ELF-1 (cell line): ENCODE measurements at places on chromosomes 5 and 9.

DNA sequence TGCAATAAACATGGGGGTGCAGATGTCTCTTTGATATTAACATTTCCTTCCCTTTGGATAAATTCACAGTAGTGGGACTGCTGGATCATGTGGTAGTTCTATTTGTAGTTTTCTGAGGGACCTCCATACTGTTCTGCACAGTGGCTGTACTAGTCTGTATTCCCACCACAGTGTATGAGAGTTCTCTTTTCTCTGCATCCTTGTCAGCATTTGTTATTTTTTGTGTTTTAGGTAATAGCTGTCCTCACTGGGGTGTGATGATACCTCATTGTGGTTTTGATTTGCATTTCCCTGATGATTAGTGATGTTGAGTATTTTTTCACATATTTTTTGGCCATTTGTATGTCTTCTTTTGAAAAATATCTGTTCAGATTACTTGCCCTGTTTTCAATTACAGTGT, 562.5 kb downstream of the CSNK1G3 start:
- no peak for DNase-seq

DNA sequence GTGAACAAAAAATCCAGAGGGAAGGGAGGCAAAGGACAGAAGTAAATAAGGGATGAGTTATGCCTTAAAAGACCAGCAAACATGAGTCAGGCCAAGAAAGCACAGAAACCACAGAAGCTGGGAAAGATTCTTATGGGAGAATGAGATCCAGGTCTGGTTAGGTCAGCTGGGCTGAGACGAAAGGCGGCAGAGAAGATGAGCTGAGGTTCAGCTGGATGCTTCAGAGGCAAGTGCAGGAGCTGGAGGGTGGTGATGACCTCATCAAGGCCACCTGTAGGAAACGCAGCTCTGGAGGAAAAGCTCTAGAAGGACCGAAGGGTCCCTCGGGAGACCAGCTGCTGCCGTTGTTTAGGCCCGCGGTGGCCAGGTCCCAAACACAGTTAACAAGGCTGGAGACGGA, 152.0 kb downstream of the MYO10 start:
- DNase-seq, result no peak

DNA sequence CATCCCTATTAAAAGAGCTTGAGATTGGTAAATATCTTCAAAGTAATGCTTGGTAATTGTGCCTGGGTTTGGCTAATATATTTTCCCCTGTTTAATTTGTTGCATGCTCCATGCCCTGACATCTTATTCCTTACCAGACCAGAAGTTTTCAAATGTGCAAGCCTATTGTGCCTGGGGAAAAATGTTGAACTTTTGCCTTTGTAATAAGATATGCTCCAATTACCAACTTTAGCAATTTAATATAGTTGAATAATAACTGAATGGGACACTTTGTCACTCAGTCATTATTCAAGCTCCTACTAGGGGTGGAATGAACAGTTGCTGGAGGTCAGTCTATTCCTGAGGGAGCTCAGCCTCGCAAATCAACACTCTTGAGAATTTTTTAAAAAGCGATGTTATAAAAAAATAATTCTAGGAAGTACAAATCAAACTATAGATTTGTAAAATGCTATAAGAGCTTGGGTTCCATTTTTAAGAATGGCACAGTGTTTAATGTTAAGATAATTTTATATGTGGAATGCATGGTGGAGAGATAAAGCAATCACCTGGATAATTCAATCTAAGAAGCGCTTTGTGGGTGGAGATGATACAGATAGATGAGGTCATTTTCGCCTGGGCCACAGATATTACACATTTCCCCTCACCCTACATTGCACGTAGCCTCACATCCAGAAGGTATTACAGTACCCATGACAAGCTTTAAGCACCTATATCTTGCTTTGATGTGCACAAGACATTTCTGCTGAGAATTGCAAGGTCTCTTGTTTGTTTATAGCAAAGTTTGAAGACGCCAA, 231.8 kb downstream of the PIK3R1 start:
- DNase-seq, result no peak

DNA sequence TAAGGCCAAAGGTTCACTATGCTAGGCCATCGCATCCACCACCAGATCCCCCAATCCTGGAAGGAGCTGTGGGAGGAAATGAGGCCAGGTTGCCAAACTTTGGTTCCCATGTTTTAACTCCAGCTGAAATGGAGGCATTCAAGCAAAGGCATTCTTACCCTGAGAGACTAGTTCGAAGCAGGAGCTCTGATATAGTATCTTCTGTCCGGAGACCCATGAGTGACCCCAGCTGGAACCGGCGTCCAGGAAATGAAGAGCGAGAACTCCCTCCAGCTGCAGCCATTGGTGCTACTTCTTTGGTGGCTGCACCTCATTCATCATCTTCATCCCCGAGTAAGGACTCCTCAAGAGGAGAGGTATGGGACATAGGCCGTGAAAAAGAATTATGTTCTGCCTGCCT, 75.6 kb downstream of the GAPVD1 start:
- DNase-seq, result no peak

DNA sequence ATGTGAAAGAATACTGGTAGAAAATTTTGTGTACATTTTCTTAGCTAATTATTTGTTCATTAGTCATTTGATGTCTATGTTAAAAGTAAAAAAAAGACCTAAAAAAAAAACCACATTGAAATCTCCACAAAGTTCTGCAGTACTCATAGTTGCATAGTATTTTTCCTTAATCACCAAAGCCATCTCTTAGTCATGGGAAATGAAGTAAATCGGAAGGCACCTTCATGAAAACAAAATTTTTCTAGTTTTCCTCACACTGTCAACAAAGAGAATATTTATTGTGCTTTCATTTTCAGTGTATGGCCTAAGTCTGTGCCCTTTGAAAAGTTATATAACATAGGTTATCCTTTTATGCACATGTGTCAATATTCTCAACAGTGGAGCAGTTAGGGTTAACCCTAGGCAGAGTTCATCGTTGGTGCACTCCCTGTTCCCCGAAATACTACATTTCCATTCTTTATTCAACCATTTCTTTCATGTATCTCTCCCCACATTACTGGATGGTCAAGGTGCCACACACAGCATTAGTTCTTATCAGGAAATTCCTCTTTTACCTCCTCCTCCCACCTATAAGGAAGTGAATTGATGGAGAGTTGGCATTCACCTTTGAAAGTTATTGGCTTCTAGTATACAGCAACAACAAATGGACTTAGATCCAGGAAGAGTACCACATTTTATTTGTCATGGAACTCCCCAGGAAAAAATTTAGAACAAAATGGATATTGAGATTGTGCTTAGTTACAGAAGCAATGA, 93.1 kb downstream of the NUDT12 start:
- no peak for DNase-seq

DNA sequence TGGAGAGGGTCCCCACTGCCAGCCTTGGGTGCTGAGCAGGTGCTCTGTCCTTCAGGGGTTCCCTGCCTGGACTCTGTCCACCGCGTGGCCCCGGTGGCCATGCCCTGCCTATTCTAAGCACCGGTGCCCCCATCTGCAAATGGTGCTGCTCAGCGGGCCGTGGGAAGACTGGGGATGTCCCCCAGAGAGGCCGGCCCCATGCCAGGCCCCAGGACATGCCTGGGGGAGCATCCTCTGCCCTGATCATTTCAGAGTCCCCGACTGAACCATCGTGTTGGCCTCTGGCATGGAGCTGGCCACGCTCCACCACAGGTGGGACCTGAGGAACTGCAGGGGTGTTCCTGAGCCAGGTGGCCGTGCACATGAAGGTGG, 64.7 kb downstream of the RXRA start:
- DNase-seq, result no peak

- DNase-seq, result no peak
Measured at GRCh38 chr9:73174330-73174980, 22.8 kb downstream of the ANXA1 start.

DNA sequence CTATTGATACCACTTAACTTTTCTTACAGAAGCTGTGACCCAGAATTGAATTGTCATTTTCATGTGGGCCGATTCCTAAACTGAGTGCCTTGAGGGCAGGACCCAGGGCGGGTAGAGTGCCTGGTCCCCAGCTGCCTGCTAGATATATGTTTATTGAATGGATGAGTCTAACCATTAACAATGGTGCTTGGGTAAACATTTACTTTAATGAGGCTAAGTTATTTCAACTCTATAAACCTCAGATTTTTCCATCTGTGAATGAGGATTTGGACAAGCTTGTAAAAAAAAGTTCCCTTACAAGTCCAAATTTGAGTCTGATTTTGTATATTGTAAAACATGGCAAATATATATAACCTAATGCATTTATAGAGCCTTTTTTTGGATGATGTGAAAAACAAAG, 181.8 kb upstream of the ELL2 start:
- DNase-seq, result no peak

- DNase-seq, result peak; percentile 23
Measured at GRCh38 chr9:108017671-108018070, 528.1 kb upstream of the KLF4 start.

GRCh38 chr5:162377895-162378294, 310.3 kb downstream of the GABRG2 start:
- no peak for DNase-seq

DNA sequence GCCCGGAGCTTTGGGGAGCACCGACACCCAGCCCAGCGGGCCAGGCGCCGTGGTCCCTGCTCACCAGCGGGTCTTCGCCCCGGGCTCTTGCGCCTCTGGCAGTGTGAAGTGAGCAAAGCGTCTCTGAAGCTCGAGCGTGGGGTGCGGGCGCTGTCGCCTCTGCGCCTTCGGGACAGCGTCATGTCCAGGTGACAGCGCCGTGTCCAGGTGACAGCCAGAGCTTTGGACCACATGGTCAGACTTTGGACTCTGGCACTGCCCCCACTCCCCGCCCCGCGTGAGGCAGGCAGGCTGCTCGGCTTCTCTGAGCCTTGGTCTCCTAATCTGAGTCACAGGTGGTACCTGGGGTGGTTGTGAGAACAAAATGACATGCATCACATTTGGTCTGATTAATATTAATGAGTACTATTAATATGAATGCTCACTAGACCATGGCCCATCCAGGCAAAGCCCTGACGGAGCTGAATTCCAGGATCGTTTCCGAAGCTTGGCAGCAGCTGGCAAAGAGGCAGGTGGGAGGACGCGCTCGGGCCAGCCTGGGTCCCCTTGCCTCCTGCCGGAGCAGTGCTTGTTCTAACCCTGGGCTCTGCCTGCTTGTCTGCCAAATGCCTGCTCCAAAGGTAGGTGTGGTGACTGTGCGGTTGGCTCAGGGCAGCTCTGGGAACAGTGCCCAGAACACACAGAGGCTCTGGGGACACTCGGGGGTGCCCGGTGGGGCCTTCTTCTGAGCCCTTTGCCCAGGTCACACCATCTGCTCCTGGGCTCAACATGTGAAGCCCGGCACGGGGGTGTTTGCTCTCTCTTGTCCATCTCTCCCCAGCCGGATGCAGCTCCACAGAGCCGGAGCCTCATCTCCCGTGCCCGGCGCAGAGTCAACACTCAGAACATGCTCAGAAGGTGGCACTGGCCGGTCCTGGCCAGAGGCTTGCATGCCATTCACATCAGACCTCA, 157.1 kb downstream of the OLFM1 start:
- no peak for DNase-seq

DNA sequence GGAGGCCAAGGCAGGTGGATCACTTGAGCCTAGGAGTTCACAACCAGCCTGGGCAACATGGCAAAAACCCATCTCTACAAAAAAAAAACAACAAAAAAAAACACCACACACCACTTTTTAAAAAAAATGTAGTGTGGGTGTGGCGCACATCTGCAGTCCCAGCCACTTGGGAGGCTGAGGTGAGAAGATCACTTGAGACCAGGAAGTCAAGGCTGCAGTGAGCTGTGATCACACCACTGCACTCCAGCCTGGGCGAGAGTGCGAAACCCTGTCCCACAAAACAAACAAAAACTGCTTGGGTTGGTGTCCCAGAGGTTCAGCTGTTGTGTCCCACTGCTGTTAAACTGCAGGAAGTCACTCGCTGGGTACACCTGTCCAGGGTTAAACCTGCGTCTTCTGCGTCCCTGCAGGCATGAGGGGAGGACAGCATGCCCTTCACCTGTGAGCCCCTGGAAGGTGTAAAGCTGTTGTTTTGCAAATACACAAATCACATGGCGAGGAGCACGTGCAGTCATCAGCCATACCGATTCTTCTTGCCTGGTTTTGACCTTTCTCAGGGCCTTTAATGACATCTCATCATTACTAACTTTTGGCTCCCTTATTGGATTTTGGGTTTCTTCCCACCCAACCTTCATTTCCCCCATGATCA, 29.3 kb upstream of the CLPTM1L start:
- no peak for DNase-seq

GRCh38 chr5:39671561-39671961, 246.8 kb upstream of the DAB2 start:
- DNase-seq, result no peak

- DNase-seq, result no peak
Measured at GRCh38 chr9:93869863-93870262, 85.3 kb downstream of the BARX1 start.

DNA sequence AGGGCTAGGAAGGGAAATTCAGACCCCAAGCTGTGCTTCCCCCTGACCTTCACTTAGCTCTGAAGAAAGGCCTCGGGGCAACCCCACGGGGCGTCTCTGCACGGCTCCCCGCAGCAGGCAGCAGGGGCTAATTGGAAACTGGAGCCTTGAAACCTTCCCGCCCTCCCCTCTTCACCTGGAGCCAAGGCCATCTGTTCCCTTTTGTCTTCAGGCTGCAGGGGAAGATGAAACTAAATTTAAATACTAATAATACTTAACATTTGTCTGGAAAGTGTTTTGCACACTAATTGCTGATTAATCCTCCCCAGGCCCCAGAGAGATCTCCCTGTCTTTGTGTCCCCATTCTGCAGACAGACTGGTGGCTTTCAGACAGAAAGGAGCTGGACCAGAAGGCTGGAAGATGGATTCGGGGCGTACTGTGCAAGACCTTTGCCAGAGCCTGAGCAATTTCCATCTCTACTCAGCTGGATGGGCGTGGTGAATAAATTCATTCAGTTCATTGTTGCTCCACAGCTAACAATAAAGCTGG, 34.1 kb upstream of the CPLX2 start:
- peak; percentile 28 for DNase-seq

DNA sequence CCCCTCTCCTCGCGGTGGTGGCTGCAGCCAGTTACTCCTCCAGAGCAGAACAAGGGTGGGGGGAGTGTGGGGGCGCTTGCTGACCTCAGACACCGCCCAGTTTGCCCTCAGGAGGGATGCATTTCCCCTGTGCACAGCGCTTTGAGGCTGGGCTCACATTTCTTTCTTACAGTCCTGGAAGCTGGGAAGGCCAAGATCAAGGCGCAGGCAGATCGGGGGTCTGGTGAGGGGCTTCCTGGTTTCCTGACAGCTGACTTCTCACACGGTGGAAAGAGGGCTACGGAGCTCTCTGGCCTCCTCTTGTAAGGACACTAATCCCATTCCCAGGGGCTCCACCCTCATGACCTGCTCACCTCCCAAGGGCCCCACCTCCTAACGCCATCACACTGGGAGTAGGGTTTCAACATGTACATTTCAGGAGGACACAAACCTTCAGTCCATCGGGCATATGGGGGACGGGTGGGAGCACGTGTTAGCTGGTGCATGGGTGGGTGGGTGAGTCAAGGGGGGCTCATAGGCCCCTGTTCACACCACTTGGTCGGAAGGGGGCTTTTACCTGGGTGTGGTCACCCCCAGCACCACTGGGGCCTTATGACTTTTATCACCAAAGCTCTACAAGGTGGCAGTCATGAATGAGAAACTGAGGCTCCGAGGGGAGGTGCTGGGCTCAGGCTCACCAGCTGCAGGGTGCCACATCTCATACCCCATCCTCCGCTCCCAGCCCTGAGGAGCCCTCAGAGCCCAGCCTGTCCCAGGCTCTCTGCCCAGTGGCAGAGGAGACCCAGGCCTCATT, 7.7 kb upstream of the SCGB3A1 start:
- no peak for DNase-seq

GRCh38 chr9:96618209-96619123, 1.2 kb downstream of the CDC14B start:
- DNase-seq, result peak; percentile 59

GRCh38 chr9:124290053-124290591, 32.4 kb downstream of the NEK6 start:
- no peak for DNase-seq

- DNase-seq, result peak; percentile 89
Measured at GRCh38 chr5:891117-891836, 1.3 kb downstream of the BRD9 start.
